ENCODE measurements at places on chromosomes 7 and 10. TPM values are rescaled to one million over a fixed set of nuclear protein-coding genes. Genes with fewer than 3 reads are reported as not detected.
A peak's percentile ranks its signal among the peaks of the same experiment; 100 is the strongest.

Gene PRRT4
- total RNA-seq = 7.6 TPM

Gene CYP3A4
- total RNA-seq = not detected

Gene TAS2R41
- total RNA-seq = 0.31 TPM

Gene TSPAN12
- total RNA-seq = 53.9 TPM

Gene CYP2E1
- 0.31 TPM for total RNA-seq

Gene AKR1C4
- total RNA-seq = not detected

Gene CALU
- 261 TPM for total RNA-seq

Gene HSPA12A
- total RNA-seq = 9.3 TPM

Gene MBL2
- total RNA-seq = not detected

Gene ETV1
- total RNA-seq = 11.8 TPM

Gene ANXA7
- 99.3 TPM for total RNA-seq

Gene FKBP6
- total RNA-seq = not detected

Gene ZNF804B
- total RNA-seq = not detected

DNA sequence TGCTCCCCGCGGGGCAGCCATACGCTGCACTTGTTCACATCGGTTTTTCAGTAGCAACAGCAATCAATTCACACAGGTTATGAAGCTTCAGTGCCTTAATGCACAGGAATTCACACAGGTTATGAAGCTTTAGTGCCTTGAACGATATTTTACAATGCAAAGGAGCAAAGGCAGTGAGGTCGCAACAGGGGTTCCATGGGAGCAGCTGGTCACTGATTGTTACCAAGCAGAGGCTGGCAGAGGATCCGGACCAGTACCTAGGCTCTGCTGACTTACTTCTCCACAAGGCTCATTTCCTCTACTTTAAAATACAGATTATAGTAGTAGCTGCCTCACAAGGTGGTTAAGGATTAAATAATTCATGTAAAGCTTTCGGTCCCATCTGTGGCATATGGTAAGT lies 95.2 kb upstream of the ODAD2 start:
- DNase-seq = no peak

DNA sequence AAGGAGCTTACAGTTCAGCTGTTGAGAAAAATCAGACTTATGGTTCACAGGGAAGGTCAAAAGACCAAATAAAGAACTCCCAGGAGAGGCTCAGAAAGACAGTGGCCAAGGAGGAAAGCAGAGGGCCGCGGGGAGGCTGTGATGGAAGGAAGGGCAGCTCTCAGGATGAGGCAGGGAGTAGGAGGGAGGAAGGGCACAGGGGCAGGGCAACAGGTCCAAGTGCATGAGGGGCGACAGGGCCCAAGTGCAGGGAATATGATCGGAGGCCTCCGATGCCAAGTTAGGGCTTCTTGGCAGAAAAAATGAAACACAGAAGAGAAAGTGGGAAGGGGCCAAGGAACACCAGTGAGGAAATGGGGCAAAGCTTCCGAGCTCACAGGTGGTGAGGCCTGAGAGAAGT lies 13.4 kb upstream of the PNLIPRP2 start:
- no peak for DNase-seq

- no peak for DNase-seq
Observed at GRCh38 chr10:130396044-130396443, 259.9 kb downstream of the GLRX3 start.

DNA sequence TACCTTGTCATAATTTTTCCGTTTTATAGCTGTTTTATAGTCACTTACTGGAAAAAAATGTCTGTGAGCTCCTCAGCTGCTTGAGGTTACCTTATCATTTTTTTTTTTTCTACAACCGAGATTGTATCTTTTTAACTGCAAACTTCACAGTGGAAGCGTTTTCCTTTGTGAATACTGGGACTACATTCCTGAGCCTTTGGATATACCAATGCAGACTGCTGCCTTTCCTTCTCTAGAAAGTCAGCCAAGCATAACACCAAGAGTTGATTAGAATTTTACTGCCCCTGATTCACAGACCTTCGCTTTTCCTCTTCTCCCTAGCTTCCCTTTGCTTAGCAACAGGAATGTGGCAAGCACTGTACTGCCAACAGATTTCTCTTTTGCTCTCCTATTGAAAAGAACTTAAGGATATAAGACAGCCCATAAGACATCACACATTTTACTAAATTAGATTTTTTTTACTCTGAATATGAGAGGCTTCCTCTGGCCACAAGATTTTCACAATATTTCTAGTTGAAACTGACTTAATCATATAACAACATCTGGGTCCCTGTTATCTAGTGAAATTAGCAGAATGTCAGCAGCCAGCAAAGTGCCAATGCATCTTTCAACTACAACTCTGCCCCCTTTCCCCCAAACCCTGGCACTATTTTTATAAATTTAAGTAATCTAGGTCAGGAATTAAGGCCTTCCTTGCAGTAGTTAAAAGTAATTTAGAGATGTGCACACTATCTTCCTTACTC lies 170.6 kb downstream of the PRKG1 start:
- peak; percentile 40 for DNase-seq

GRCh38 chr10:111707076-111707475 lies 476.5 kb downstream of the GPAM start:
- DNase-seq = no peak

GRCh38 chr10:47013507-47014154 lies 102.4 kb downstream of the PTPN20 start:
- DNase-seq = no peak

GRCh38 chr10:57807906-57808305 lies 459.8 kb downstream of the IPMK start:
- DNase-seq = no peak

GRCh38 chr7:85186521-85187241 lies at the start of gene SEMA3D:
Gene SEMA3D (minus strand): TSS chr7:85187056. CDS start chr7:85121891, 65,165 bp downstream.
- peak; percentile 94 for DNase-seq

- no peak for DNase-seq
Observed at GRCh38 chr10:111921821-111922220, 261.7 kb downstream of the GPAM start.

- DNase-seq = no peak
Observed at GRCh38 chr10:84693006-84693405, 364.6 kb downstream of the CCSER2 start.

DNA sequence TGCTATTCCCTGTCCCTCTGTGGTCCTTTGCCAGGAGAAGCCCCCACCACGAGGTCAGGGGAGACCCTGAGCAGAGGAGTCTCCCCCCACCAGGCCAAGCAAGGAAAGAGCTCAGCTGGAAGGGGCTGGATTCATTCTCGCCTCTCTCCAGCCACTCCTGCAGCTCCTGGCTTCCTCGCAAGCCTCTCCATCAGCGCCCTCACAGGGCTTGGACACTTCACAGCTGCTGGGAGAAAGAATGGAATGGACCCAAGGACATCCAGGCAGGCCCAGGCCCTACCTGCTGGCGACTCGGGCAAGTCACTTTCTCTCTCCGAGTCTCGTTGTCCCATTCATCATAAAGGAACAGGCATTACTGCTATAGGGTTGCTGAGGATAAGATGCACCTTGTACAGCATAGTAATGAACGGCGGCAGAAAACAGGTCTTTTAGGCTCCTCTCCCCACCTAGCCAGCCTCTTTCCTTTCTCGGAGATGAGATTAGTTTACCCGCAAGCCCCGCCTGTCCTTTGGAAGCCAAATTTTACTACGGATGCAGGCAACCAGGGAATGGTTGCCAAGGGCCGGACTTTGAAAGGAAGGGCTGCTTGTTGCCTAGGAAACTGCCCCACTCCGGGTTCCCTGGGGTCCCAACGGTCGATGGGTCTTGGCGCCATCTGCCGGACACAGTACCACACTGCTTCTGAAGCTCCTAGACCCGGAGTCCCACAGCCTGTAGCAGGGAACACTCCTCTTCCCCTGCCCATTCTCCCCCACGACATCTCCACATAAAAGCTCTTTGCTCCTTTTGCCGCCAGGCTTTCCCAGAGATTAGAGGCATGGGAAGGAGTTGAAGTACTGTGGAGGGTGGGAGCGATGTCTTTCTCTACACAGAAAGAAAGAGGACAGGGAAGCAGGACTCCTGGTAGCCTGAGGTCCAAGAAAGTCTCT lies 22.3 kb downstream of the IMPDH1 start:
- DNase-seq = peak; percentile 92

DNA sequence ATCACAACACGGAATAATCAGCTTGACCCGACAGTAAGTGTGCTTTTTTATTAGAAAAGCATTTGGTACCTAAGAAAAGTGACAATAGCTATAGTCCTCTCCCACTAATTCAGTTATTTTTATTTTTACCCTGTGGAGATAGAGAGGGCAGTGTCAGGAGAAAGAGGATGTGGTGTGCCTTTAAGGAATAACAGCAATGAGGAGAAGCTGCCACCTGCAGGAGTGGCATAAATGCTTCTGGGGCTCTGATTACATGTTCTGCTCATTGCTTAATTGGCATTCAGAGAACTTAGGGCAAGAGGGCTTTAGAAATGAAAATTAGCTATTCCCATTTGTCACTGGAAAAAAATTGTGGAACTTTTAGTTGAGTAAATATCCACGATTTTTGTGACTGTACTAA lies 60.1 kb downstream of the DENND11 start:
- no peak for DNase-seq

- no peak for DNase-seq
Observed at GRCh38 chr10:119567978-119568377, 25.5 kb upstream of the RGS10 start.

- no peak for DNase-seq
Observed at GRCh38 chr10:109982812-109983211, 25.0 kb upstream of the ADD3 start.

DNA sequence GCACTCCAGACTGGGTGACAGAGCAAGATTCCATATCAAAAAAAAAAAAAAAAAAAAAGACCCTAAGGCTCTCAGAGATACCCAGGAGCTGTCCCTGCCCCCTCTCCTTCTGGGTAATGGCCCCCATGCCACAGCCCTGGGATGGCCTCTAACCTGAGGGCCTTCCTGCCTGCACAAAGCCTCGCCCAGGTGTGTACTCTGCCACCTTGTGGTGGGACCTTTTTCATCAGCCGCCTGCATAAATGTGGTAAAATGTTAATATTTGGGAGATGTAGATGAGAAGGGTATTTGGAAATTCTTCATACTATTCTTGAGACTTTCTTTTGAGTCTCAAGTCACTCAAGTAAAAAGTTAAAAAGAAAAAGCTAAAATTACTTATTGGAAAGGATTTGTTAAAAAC lies 46.3 kb upstream of the RNF216 start:
- no peak for DNase-seq

DNA sequence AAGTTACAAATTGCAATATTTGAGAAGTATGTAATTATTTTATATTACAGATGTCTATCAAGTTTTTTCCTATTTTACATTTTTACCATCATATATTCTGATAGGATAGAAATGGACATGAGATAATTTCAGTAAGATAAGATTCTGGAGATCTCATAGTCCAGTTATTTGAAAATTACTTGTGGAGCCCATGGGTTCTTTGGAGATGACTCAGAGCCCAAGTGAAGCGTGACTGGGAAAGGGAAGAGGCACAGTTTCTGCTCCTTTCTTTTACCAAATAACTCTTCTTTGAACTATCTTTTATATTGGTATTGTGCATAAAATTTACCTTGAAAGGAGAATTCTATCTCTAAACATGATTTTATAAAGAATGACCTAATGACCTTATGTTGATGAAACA lies 2.4 kb downstream of the CD36 start:
- no peak for DNase-seq

- peak; percentile 81 for DNase-seq
Observed at GRCh38 chr7:113087071-113087998, 708 bp upstream of the GPR85 start.

- DNase-seq = no peak
Observed at GRCh38 chr10:71878327-71879034, 27.4 kb upstream of the PSAP start.

DNA sequence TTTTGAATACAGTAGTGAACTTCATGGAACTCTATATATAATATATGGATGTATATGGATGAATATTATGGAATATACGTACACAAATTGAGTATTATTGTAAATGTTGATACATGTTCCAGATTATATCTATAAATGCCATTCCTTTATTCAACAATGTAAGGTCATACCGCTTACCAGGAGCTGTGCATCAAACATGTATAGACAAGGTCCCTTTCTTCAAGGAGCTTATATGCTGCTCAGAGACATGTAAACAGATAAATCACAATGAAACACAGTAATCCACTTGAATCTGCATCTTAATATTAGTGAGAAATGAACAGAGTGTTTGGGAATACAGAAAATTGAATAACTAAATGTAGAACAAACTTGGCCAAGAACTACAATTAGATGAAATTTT lies 898 bp upstream of the SEM1 start:
- no peak for DNase-seq

DNA sequence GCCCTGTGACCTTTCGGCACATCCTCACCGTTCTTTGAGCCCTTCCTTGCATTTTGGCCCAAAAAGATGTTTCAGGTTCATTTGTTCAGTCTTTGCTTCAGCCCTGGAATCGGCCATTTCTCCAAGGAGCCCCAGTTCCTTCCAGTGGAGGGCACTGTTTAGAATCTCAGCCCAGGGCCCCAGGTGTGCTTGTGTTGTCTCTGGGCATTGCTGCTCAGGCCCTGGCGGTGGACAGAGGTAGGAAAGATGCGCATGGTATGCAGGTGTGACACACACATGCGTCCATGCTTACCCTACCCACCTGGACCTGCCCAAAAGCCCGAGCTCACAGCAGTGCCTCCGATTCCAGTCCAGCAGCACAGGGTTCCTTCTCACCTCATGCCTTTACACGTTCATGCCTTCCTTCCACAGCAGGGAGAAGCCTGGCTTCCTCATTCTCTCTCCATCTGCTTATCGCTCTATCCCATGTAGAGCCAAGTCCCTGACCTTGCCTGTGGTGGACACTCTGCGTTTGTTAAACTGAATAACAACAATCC lies 70.6 kb downstream of the LHPP start:
- no peak for DNase-seq

DNA sequence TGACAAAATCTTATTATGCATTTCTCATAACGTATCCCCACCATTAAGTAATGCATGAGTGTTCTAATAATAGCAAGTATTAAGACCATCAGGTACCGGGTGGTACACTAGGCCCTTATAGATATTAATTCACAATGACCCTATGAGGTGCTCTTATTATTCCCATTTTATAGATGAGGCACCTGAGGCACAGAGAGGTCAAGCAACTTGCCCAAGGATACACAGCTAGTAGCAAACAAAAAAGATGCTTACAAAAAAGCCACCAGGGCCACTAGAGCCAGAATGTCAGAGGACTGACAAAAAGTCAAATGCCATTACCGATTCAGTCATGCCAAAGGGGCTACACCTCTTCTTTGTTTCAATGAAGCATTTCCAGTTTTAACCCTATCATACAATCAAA lies 5.9 kb downstream of the RSU1 start:
- no peak for DNase-seq

DNA sequence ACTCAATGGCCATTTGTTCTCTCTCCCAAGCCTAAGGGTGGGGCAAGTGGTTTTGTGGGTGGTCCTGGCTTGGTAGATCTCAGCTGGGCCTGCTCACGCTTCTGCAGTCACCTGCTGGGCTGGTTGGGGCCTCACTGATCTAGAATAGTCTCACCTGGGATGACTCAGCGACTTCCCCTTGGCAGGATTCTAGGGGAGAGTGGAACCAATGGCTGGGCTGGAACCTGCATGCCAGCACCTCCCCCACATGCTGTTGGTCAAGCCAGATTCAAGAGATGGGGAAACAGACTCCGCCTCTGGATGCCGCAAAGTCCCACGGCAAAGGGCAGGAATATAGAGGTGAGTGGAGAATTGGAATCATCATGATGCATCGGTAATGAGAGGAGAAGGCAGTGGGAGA lies 292.9 kb upstream of the NPVF start:
- DNase-seq = no peak

- DNase-seq = peak; percentile 54
Observed at GRCh38 chr7:20307119-20307518, 23.6 kb upstream of the ITGB8 start.
